Esophagus squamous epithelium (tissue), 5 donors: ENCODE measurements at places on chromosomes 3 and 15.

GRCh38 chr15:86690566-86690965 lies 610.9 kb downstream of the AGBL1 start:
- no peak for DNase-seq

- no peak for DNase-seq
Measured at GRCh38 chr15:73839699-73840377, 33.5 kb upstream of the TBC1D21 start.

DNA sequence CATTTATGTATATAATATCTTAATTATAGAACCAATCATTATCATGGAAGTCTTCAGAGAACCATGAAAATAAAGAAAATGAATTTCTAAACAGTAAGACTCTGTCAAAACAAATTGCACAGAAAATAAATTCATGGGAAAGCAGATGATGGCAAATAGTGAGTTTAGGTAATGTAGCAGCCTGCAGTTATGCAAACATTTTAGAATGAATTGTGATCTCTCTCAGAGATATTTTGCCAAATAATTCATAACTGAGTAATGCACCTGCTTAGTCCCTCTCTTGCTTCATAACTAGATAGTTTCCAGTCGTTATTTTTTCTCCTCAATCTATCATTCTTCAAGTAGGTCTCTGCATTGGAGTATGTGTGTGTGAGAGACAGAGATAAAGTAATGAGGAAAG lies 492.7 kb upstream of the THBS1 start:
- no peak for DNase-seq

GRCh38 chr15:31511707-31512310 lies 185.2 kb downstream of the KLF13 start:
- no peak for DNase-seq

GRCh38 chr3:26628915-26629314 lies 6.3 kb downstream of the LRRC3B start:
- DNase-seq: no peak

GRCh38 chr3:140443073-140443472 lies 234.8 kb upstream of the TRIM42 start:
- no peak for DNase-seq

DNA sequence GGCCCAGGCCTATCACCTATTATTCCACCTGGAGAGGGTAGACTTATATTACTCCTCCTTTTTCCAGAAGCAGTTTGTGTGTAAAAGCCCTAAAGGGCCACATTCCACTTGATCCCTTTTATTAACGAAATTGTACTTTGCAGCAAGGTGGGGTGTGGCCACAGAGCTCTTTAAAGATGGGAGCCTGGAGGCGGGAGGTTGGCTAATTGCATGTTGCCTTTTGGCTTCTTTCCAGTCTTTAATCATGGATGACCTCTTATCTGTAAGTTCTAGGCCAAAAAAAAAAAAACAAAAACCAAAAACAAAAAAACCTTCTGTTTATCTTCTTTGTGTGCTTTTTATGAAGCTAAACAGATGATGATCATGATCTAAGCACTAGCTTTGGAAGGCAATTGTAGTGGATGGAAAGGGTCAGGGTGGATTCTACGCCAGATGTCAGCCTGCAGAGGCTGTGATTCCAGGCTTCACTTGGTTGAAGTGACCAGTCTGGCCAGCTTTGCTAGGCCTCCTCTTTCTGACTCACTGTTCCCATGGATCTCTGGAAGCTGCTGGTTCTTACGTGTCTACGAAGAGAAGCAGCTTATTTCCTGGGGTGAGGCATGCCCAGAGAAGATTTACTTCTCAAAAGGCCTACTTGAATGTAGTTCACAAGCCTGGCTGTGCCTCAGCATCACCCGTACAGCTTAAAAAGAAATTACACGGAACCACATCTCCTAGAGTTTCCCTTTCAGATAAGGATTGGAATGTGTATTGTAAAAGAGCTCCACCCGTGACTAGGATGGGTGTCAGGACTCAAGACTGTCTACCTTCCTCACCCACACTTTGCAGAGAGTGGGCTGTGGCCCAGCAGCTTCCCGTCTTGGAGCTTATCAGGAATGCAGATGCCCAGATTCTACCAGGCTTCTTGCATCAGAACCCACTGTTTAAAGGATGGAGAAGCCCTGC lies 330.9 kb upstream of the C2CD4B start:
- no peak for DNase-seq

DNA sequence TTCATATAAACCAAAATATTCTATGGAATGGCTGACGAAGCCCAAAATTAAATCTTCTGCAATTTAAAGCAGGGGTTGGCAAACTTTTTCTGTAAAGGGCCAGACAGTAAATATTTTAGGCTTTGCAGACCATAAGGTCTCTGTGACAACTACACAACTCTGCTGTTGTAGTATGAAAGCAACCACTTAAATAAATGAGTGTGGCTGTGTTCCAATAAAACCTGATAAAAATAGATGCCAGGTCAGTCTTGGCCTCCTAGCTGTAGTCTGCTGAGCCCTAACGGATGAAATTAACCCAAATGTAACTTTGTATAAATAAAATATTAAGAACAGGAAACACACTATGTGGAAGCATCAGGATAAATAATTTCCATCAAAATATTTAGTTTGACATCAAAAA lies 104.2 kb downstream of the FBXL22 start:
- DNase-seq: no peak

DNA sequence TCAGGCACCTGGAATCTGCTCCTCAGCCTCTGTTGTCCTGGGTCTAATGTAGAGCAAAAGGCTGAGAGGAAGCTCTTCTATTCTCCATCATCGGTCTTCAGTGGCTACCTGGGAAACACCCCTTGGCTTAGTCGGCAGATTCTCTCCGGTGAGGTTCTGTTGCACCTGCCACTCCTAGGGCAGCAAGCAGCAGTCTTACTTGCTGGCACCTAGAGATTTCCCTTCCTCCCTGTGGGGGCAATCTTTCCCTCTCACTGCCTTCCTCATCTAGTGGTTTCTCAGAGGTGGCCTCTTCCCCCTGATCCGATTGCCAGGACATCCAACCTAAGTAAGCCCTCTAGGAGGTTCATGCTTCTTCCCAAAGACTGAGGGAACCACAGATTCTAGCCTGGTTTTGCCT lies 60.8 kb downstream of the PLS1 start:
- no peak for DNase-seq

GRCh38 chr3:168645180-168645579 lies 549.5 kb upstream of the GOLIM4 start:
- no peak for DNase-seq

- DNase-seq: no peak
Measured at GRCh38 chr15:78912316-78912715, 32.5 kb downstream of the CTSH start.

GRCh38 chr3:53216723-53217122 lies 39.1 kb downstream of the TKT start:
- DNase-seq: no peak

DNA sequence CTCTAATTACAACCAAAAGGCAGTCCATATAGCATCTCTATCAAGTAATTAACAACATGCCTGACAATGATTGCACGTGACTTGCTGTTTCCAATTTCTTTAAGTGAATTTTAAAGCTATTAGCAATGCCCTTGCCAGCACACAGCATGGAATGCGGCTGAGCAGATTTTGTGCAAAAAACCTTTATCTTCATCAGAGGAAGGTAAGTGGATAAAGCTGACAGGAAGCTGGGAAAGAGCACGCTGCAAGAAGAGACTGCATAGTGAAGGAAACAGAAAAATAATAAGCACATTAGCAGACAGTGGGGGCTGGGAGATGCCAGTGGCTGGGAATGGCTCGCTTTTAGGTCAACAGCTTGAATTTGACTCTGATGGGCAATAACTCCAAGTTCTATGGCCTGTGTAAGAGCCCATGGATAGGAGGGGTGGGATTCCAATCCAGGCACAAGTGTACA lies 138.8 kb downstream of the PDZRN3 start:
- DNase-seq: no peak

DNA sequence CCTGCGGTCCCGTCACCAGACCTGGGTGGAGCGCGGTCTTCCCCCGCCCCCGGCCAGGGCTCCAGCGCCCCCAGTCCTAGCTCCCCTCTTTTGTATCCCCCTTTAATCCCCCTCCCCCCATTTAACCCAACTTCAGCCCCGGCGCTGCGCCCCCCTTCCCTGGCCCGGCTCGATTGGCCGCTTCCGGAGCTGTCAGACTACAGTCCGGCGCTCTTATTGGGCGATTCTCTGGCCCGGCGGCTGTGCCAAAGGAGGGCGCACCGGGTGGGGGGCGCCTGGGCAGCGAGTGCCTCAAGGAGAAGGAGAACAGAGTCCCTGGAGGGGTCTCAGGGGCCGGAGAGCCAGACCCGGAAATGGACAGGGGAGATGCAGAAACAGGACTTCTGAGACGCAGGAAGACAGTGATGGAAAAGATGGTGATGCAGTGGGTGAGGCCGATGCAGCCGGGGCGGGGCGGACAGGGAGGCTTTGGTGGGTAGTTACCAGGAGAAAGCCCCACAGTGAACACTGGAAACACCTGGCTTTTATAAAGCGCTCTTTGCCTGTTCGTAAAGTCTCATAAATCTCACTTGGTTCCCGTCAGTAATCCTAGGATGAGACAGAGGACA lies 1.2 kb upstream of the ADCY5 start:
- DNase-seq: no peak

DNA sequence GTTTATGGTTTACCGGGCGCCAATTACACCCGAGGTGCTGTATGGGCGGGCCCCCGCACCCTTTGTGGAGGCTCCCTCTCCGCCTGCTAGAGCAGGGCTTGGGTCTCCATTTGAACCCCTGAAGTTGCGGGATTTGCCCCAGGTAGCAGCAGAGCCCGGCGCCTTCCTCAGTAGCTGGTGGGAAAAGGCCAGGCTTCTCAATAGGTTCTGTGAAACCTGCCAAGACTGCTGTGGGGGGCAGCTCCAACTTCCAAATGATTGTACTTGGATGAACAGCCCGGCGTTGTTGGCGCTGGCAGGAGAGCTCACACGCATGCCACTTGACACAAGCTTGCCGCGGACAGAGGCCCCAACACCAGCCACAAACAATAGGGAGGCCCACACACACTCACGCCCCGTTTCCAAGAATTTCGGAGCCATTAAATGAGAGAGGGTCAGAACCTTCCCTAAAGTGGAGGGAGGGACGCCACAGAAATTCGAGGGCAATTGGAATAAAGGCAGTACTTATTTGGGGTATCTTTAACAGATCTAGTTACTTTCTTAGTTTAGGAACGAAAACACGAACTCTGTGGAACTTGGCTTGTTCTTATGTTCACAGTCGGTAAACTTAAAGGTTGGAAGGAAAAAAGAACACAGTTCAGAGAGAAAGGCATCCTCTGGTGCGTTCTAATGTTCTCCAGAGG lies 1.4 kb downstream of the EPHB3 start:
- DNase-seq: no peak

DNA sequence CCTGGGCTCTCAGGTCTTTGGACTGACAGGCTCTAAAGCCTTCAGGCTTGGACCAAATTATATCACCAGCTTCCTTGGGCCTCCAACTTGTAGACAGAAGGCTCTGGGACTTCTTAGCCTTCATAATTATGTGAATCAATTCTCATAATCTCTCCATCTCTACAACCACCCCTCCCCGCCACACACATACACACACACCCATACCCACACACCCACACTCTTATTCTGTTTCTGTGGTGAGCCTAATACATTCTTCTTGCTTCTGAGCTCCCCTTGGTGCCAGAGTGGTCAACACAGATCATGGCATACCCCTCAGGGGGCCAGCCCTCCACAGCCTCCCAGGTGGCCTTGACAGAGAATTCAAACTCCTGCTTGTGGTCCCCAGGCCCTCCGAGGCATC lies 5.6 kb upstream of the NUP210 start:
- DNase-seq: no peak

GRCh38 chr3:12986986-12987385 lies 86.2 kb downstream of the IQSEC1 start:
- no peak for DNase-seq

DNA sequence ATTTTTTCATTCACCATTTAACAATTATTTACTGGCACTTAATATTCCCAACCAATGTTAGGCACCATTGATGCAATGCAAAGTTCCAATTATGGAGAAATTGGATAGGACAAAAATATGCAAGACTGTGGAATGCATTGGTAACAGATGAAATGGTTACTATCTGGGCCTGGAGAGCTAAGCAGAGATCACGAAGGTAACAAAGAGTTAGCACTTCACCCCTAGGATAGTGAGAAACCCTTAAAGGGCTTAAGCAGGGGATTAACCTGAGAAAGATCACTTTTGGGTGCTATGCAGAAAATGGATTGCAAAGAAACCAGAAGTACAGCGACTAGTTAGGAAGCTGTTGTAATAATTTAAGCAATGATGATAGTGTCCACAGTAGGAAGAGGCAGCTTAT lies 129.6 kb upstream of the GPR149 start:
- no peak for DNase-seq

- DNase-seq: no peak
Measured at GRCh38 chr3:177827511-177828207, 630.4 kb upstream of the TBL1XR1 start.

DNA sequence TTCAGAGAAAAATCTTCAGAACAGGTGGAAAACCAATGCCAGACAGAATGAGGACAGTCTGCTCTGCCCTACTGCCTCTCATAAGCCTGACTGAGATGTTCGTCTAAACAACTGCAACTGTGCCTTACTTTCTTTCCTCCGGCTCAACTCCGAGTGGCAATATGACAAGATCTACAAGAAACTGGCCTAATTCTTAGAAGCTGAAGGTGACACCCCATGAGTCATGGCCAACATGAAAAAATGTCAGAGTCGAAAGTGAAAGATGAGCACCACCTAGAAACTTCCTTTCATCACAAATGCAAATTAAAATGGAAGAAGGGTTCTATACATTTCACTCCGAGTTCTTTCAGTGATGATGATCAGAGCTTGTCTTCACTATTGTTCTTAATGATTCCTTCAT lies 12.9 kb downstream of the PCYT1A start:
- DNase-seq: no peak

- no peak for DNase-seq
Measured at GRCh38 chr3:61875976-61876671, 314.8 kb downstream of the PTPRG start.

GRCh38 chr3:123151251-123151705 lies 50.5 kb upstream of the SEC22A start:
- no peak for DNase-seq

DNA sequence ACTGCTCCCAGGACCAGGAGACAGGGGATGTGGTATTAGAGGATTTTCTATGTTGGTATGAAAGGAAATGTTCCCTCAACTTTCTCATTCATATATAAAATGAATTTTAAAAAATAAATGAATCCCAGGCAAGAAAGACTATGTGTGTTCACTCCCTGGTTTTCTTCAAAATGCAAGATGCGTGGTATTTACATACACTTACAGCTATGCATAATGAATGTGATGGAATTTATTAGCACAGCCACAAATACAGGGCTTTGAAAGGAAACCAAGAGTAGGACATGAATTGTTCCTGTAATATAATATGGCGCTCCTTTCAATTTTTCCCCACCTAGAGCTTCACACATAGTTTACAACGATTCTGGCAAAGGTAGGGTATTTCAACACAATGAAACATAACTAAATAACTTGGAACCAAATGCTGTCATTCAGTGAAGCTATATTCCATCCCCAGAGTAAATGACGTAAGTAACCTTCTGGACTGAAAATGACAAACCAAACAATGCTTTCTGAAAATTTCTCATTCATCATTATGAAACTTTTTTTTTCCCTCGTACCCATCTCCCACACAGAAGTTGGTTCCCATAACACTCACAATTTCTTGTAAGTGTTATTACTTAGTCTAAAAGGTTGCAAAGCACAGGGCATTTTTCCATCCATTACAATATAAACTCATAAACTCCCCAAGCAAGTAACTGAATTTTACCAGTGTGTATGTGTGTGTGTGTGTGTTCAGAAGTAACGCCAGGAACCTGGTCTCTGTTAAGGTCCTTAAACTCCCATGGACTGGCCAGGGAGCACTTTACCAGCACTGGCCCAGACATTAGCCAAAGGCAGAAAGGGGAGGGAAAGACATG lies 41.8 kb downstream of the CBLB start:
- no peak for DNase-seq
